ENCODE measurements at places on chromosomes 2 and 18.

- no peak for DNase-seq
These were observed 55.2 kb downstream of the SNORC start for GRCh38 chr2:232925153-232925820.

DNA sequence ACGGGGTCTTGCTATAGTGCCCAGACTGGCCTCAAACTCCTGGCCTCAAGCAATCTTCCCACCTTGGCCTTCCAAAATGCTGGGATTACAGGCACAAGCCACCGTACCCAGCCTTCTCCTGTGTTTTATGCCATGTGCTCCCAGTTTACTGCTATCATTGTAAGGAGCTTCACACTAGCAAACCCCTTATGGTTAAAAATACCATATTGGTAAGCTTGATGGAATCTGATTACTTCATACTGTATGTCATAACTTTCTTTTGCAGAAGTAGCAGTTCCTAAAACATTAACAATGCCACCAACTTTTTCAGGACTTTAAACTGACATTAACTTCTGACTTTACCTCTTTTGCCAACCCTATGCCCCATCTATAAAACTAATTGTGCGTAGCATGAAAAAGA lies 36.2 kb downstream of the HAT1 start:
- no peak for DNase-seq

DNA sequence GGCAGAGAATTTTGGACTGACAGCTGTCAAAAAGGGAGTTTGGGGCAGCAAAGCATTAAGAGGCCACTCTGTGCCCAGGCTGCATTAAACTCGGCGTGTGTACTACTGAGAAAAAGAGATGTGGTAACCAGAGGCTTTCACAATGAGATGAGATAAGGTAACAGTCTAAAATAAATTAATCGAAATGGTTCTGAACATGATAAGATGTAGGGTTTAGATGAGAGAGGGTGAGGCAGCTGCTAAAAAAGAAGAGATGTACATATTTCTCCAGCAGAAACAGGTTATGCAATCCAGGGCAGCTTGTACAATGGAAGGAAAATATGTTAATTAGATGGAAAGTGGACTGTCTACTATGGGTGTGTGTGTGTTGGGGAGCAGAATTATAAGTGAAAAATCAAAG lies 39.2 kb upstream of the ACTR3 start:
- DNase-seq, result no peak

DNA sequence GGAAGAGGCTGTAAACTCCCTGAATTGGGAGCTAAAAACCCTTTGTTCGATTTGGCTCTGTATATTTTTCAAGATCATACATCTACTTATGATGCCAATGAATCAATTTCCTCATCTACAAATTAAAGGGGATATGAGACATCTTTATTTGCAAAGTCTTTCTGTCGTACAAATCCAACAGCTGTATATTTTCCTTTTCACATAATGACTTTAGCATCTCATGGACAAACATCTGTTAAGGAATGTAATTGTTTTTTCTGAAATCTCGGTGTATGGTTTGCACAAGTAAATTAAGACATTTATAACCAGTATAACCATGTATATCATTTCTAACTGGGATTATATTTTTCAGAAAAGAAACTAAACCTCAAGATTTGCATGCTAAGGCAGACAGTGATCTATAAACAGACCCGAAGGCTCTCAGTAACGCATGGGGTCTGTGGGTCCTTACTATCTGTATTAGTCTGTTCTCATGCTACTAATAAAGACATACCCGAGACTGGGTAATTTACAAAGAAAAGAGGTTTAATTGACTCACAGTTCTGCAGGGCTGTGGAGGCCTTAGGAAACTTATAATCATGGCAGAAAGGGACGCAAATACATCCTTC lies 130.8 kb downstream of the SLC8A1 start:
- no peak for DNase-seq

- no peak for DNase-seq
These were observed 87.2 kb downstream of the UXS1 start for GRCh38 chr2:106106622-106107508.

GRCh38 chr2:143347271-143347695 lies 218.1 kb downstream of the ARHGAP15 start:
- DNase-seq, result no peak

- DNase-seq, result no peak
These were observed 690.9 kb upstream of the TMEFF2 start for GRCh38 chr2:192885569-192886160.

GRCh38 chr18:10376731-10377130 lies 77.7 kb upstream of the APCDD1 start:
- DNase-seq, result no peak

DNA sequence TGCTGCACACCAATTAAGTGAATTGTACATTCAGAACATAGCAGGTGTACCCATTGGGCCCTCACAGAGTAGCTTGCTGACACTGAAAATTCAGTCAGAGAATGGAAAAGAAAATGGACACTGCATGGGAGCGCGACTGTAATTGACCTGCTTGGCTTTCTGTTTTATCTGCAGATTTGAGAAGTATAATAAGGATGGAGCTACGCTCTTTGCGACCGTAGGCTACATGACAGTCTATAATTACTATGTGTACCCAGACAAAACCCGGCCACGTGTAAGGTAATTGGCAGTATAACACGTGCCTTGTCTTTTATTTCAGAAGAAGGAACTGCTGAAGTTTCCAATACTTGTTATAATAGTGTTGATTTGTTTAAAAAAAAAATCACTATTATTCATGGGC lies 33.5 kb upstream of the METAP1D start:
- DNase-seq, result no peak

DNA sequence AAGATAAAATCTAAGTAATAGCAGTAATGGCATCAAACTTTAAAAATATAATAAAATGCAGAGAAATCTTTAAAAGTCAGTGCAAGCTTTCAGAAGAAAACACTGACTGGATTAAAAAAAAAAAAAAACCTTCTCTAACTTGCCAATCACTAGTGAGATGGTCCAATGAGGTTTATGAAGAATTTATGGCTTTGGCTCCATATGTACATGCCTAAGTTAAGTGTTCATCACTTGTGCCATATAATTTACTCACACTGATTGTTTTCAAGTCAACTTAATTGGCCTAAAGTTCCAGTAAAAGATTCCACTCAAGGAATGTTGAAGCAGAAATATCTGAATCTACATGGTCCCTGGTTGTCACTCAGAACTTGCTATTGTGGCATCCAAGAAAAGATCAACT lies 40.7 kb upstream of the RAB27B start:
- no peak for DNase-seq

GRCh38 chr2:224941960-224942359 lies 100.3 kb downstream of the DOCK10 start:
- no peak for DNase-seq

GRCh38 chr2:70211595-70211994 lies 20.8 kb upstream of the C2orf42 start:
- DNase-seq, result no peak

DNA sequence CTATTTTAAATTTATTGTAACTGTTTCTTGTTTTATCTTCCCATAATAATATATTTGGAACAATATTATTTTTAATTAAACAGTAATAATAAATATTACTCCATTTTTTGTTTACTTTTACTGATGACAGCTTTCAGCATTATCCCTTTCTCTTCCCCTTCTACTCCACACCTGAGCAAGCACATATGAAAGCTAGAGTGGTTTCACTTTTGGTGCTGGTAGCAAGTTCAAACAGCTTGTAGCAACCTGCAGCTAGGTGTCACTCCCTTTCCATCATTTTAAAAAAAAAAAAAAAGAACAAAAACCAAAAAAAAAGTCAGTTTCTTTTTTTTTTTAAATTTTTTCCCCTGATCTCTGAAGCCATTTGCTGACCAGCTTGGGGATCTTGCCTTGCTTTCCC lies 801.8 kb downstream of the CCDC85A start:
- no peak for DNase-seq

GRCh38 chr2:166134252-166135151 lies 6.7 kb upstream of the SCN1A start:
- DNase-seq, result no peak

DNA sequence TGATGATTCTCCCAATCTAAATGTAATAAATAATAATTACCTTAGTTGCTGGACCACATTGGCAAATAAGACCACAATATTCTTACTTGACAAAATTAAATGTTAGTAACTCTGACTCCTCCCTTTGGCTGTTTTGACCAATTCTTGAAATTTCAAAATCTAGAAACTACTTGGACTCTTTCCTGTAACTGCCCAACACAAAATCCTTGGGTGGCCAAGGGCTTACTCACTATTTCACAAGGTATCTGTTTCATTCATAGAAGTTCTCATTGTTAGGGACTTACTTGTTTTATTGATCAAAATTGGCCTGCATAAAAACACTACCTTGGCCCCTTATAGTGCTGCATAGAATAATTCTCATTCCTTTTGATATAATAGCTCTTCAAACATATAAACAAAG lies 19.4 kb downstream of the CDH20 start:
- no peak for DNase-seq

DNA sequence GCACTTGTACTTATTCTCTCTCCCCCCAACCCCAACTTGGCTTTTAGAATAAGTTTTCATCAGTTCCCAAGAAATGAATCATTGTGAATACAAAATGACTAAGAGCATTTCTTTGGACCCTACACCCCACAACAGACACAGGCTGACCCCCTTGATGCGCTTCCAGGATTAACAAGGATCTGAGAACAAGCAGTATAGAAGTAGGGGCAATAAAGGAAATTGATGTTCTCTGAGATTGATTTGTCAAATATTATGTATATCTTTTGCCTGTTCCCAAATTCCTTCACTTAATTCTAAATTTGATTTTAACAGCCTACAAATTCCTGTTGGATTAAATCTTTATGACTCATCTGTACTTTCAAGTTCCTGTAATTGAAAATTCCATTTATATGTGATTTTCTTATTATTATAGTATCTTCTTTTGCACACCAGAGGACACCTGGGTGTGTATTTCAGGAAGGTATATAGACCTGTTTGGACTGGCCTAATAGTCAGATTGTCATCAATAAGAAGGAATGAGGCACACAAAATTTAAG lies 10.2 kb upstream of the PTPN4 start:
- no peak for DNase-seq

DNA sequence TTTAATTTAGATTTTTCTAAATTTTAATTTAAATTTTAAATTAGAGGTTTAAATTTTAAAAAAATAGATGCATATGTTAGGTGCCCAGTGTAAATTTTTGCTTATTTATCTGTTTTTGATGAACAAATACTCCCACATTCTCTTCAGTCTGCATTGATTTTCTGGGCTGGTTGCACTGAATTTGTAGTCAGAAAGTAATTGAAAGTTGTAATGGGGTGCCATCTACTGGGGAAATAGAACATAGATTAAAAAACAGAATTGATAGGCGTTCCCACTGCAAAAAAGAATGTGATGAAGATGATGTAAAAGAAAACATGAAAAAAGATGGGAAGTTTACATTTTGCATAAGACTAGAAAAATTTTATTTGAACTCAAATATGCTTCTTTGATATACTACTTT lies 51.7 kb upstream of the CCDC85A start:
- DNase-seq, result no peak

GRCh38 chr2:64524604-64525316 lies 632 bp downstream of the AFTPH start:
- DNase-seq, result peak; percentile 6
